ENCODE measurements at places on chromosomes 2 and 18.

GRCh38 chr2:208256192-208256782, 1.4 kb upstream of the IDH1 start:
- DNase-seq: no peak

GRCh38 chr2:77155511-77155910, 366.7 kb downstream of the LRRTM4 start:
- DNase-seq: no peak

DNA sequence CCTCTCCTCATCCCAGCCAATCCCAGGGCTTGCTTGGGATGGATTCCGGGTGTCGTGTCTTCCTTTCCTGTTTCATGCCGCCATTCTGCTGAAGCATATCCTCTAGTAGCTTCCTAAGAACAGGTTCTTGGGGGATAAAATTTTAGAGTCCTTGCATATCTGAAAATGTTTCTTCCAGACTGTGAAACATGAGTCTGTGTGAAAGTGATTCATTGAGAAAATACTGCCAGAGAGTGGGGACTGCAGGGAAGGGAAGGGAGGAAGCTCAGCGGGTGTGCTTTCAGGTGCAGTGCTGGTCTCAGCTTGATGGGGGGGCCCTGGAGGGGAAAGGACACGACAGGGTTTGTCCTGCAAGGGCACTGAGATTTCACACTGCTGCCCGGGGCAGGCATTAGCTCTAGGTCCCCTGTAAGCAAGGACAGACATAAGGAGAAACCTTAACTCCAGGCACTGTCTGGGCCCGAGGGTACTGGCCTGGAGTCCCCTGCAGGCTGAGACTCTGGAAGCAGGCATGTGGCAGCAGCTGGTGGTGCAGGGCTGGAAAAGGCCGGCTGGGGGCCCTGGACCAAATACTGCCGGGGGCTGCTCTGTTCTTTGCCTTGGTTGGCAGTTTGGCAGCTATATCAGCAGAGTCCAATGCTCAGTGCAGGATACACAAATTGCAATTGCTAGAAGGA, 97.6 kb upstream of the HS6ST1 start:
- peak; percentile 48 for DNase-seq

GRCh38 chr2:196702641-196703040, 63.1 kb downstream of the CCDC150 start:
- peak; percentile 50 for DNase-seq

DNA sequence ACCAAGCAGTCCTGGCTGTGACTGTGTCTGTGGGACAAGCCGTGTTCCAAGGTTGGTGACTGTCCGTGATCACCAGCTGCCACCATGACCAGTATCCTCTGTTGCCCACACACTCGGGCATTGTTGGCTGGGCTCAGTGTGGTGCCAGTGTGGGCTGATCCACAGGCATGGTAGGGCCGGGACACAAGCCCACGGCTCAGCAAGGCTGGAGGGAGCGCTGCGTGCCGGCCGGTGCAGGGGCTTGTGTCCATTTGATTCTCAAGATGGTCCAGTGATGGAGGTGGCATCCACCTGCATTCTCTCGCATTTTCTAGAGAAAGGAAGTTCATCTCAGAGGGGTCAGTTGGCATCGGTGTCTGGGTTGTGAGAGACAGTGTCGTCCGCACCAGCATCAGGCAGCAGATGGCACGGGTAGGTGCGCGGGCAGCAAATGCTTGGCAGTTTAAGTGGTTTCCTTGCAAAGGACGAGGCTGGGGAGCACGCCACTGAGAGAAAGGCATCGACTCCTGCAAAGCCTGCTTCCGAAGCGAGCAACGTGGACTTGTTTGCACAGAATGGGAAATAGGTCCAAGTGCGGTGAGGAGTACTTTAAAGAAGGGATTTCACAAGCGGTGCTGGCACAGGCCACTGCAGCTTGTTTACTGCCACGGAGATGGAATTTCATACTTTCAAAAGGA, 20.9 kb downstream of the TWIST2 start:
- no peak for DNase-seq

Data from fibroblast of skin of back (primary cell).